Foreskin keratinocyte (primary cell): ENCODE measurements at places on chromosomes 12 and 14. TPM values are rescaled to one million over a fixed set of nuclear protein-coding genes. Genes with fewer than 3 reads are reported as not detected.

Gene TCL1A
- not detected in 2 replicates for total RNA-seq

Gene SYT10
- total RNA-seq: not detected in 2 replicates

Gene GUCY2C
- total RNA-seq: not detected in 2 replicates

Gene KRT8
- 445 and 504 TPM in 2 replicates for total RNA-seq

Gene FOXG1
- total RNA-seq: not detected in 2 replicates

Gene HNF1A
- total RNA-seq: not detected in 2 replicates

Gene SLC39A5
- 0.20 and 0.21 TPM in 2 replicates for total RNA-seq

Gene LMO3
- not detected in 2 replicates for total RNA-seq
